HuH-7.5 (cell line): ENCODE measurements at places on chromosomes 7 and 10.

- DNase-seq = no peak
These were observed 30.1 kb downstream of the SMNDC1 start for GRCh38 chr10:110274647-110275046.

GRCh38 chr7:122438006-122438405, 133.5 kb upstream of the FEZF1 start:
- DNase-seq = no peak

DNA sequence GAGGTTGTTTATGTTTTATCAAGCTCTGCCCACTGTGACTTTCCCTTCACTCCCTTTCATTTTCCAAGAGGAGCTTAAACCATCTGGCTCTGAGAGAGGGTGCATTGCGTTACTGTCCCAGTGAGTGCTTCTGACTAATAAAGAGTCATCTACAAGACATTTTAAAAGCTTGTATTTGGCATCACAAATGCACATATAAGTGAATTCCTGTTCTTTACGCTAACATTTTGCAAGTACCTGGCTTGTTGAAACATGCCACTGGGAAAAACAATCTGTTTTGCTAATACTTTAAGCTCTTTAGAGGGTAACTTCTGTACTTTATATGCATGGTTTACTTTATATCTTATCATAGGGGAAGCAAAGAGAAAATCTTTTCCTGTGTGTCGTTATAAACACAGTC, 534.6 kb upstream of the POM121L12 start:
- no peak for DNase-seq

DNA sequence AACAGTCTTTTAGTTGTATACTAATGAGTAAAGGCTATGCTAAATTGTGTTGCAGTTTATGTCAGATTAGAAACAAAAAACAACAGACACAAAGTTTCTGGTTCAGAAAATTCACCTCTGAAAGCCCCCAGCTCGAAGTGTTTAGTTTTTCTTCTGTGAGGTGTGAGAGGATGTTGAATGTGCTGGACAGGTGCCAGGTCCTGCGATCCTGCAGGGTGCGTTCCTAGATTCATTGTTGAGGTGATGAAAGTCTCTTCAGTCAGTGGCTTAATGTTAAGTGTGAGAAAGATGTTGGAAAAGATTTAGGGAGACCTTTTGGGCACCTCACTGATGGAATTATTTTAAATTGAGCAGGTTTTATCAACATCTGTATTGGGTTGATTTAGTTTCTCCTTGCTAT, 287.3 kb downstream of the SDK1 start:
- DNase-seq = no peak

GRCh38 chr10:71909399-71910083, 54.7 kb upstream of the CHST3 start:
- DNase-seq = no peak

- no peak for DNase-seq
These were observed 132.6 kb downstream of the CHRM2 start for GRCh38 chr7:137001041-137001440.

DNA sequence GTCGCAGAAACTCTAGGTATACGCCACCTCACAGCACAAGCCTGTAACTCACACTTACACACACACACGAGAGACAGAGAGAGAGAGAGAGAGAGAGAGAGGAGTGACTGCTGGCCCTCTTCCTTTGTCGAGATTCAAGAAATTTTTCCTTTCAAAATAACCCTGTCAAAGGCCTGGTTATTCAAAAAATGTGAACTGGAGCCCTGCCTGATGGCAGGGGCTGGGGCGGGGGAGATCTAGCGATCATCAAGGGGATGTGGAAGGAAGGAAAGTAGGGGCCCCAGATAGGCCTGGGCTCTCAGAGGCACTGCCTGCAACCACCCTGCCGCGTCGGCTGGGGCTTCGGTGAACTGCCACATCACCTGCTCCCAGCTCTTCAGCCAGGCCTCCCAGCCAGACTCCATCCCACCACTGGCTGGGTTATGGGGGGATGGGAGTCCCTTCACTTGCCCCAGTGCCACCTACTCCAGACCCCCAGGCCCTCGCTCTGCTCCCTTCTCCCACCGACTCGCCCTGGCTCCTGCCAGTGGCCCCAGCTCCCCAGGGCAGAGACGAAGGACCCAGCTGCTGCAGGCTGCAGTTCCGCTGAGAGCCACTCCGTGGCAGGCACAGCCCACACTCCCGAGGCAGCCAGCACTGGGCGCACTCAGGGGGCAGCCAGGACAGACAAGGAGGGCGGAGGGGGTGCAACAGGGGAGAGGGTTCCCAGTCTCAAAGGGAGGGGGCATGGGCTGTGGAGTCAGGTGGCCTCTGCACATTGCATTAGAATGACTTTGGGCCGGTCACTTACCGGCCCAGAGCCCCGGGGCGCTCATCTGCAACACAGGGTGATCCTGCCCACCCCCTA, 15.3 kb downstream of the KCNH2 start:
- DNase-seq = peak; percentile 98

GRCh38 chr7:126657599-126658358, 595.0 kb downstream of the GRM8 start:
- peak; percentile 20 for DNase-seq

- DNase-seq = peak; percentile 56
These were observed 570 bp upstream of the PRTFDC1 start for GRCh38 chr10:24952707-24953645.

GRCh38 chr10:64773357-64773756, 1252.2 kb downstream of the REEP3 start:
- DNase-seq = no peak

GRCh38 chr7:151398446-151399304, 11.2 kb downstream of the WDR86 start:
- no peak for DNase-seq

GRCh38 chr10:111034598-111035310, 42.1 kb upstream of the ADRA2A start:
- DNase-seq = no peak

GRCh38 chr10:8873310-8873709, 818.8 kb downstream of the GATA3 start:
- DNase-seq = no peak

GRCh38 chr7:93015779-93016481, 101.8 kb downstream of the SAMD9 start:
- DNase-seq = no peak

DNA sequence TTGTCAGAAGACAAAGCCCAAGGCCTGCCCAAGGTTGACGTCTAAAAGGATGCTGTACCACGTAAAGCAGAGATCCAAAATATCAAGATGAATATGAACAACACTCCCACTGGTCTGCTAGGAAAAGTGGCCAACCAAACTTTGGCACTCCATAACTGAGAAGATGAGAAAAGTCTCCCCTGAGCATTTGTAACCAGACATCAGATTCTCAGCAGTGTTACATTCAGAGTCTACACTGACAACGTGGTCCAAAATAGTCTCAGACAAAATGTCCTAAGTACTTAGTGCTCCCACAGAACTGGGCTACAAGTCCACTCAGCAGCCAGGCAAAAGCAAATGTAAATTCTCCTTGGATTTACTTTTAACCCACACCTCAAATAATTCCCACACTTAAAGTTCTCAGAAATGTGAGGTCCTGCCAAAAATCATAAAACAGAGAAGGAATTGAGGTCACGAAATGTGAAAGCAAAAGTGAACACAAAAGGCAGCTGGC, 185.1 kb upstream of the NOBOX start:
- DNase-seq = no peak

- no peak for DNase-seq
These were observed 126.2 kb downstream of the MDFIC start for GRCh38 chr7:115047958-115048720.

DNA sequence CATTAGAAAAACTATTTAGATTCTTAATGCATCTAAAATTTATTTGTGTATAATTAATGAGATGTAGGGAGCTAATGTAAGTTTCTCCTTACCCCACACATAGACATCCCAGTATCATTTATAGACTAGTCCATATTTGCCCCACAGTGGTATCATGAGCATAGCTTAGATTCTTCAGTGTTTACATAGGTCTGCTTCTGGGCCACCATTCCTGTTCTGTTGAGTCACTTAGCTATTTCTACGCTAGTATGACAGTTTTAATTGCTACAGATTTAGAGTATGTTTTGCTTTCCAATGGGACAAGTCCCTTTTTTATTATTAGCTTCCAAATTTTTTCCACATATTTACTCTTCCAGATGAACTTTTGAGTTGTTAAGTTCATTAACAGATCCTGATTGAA, 69.4 kb downstream of the MCMBP start:
- DNase-seq = no peak

- no peak for DNase-seq
These were observed 194.1 kb downstream of the DGKI start for GRCh38 chr7:137652721-137653120.

DNA sequence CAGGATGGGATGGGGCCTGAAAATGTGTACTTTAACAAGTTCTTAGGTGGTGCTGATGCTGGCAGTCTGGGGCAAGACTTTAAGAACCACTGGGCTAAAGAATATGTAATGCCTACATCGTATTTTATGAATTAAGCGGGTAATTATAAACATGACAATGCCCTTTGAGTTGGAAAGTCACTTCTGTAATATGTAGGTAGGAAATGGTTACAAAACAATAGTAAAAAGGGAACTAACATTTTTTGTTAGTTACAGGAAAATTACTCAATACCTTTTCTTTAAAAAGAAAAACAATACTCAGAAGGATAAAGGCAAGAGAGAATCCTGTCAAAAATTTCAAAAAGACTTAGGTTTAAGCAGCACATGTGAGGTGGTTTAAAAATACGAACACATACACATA, 48.3 kb upstream of the STEAP4 start:
- DNase-seq = no peak

DNA sequence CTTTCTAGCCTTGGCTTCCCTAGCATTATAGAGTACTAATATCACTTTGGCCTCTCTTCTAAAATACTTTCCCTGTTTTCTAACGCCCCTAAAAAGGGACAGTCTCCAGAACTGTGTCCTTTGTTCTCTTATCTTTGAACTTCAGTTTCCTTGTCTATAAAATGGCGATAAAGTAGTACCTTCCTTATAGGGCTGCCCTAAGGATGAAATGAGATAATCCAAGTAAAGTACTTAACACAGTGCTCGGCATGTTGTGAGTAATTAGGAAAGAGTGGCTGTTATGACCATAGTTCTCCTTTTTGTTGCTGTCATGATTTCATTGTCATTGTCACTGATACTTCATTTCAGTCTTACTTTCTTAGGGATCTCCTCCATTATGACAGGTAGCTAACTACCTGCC, 114.7 kb downstream of the EXOC4 start:
- no peak for DNase-seq

GRCh38 chr10:95474228-95475002, 86.8 kb downstream of the SORBS1 start:
- no peak for DNase-seq

GRCh38 chr10:61617180-61617579, 45.5 kb upstream of the CABCOCO1 start:
- no peak for DNase-seq

GRCh38 chr10:112826018-112826697, 123.9 kb upstream of the TCF7L2 start:
- no peak for DNase-seq

DNA sequence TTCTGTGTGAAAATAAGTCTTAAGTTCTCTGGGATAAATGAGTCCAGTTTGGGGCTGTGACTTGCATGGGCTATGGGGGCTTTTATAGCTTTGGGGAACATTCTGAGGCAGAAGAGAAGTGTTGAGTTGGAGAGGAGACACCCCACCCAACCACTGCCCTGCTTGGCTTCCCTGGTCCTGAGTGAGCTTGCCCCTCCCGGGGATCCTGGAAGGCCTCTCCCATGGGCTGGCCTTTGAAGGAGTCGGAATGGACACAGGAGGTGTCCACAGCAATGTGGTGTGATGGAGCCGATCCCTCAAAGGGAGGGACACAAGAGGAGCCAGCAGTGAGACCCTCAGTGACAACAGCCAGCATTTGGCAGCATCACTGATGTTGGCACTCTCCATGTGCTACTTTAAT, 89.8 kb downstream of the GLRX3 start:
- no peak for DNase-seq

DNA sequence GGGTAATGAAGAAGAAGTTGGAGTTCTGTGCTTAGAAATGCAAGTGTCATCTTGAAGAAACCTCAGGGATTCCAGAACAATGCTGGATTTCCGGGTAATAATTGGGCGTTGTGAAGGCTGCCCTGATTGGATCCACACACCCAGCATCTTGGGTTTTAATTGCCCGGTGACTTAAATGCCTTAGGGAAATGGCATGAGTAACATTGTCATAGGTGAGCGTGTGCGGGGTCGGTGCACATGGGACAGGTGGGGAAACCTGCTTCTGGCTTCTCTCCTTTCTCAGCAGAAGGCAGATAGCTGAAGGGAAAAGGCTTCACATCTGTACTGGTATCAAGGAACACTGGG, 15.2 kb upstream of the CAMK1D start:
- DNase-seq = no peak

DNA sequence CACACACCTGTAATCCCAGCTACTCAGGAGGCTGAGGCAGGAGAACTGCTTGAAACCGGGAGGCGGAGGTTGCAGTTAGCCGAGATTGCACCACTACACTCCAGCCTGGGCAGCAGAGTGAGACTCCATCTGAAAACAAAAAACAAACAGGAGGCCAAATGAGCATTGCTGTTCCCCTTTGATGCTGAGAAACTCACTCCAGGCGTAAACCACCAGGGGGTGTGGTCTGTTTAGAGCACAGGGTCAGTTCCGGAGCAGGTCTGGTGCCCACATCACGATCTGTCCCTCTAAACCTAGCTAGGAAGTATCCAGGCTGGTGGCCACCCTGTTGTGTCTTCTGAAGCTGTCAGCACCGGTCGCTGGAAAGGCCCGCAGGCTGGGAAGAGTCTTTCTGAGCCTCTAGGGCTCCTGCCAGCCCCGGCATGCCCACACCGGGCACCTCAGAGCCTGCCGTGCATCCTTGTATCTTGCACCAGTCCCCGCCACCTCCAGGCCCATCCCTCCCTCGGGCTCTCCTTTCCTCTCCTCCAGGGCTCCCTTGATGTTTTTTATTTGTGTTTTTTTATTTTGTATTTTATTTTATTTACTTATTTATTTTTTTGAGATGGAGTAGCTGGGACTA, 66.3 kb upstream of the SH2B2 start:
- no peak for DNase-seq

DNA sequence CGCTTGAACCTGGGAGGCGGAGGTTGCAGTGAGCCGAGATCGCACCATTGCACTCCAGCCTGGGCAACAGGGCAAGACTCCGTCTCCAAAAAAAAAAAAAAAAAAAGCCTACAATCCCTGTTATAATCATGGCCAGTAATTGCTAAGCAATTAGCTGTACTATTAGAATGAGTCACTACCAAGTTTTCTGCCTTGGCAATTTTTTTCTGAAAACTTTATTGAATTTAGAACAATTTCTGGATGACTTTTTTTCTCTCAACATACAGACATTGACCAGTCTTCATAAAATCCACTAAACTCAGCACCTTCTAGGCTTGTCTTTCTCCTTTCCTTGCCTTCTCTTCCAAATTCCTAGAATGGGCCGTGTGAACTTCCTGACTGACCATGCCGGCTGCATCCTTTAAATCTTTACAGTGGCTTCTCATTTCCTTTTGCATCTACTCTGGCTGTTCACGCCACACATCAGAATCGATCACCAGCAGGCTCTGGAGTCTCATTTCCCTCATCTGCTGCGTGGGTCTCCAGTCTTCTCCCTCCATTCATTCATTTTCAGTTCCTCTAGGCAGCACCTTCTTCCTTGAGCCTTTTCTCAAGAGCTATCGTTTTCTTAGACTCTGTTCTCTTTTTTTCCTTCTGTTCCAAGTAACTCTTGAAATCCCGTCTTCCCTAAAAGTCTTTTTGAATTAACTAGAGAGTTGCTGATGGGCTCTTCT, 107.9 kb downstream of the KAT6B start:
- no peak for DNase-seq
